ENCODE measurements at places on chromosomes 5 and 9.

- no peak for DNase-seq
Observed at GRCh38 chr5:80755626-80756025, 100.8 kb upstream of the DHFR start.

DNA sequence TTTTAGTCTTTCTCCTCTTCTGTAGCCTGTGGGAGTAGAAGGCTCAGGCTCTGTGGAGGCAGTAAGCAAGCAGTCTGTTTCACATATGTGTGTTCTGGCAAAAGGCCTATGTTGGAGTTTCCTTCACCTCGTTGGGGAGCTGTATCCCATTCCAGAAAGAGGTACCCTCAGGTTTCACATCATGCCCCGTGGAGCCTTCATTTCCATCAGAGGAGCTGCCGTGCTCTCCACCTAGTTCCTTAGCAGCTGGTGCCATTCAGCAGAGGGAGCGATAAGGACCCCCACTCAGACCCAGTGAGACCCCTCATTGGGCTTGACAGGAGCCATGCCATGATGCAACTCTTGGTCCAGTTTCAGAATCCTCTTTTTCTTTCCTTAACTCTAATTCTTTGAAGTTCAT is 50.6 kb upstream of the ANGPTL2 start:
- no peak for DNase-seq

DNA sequence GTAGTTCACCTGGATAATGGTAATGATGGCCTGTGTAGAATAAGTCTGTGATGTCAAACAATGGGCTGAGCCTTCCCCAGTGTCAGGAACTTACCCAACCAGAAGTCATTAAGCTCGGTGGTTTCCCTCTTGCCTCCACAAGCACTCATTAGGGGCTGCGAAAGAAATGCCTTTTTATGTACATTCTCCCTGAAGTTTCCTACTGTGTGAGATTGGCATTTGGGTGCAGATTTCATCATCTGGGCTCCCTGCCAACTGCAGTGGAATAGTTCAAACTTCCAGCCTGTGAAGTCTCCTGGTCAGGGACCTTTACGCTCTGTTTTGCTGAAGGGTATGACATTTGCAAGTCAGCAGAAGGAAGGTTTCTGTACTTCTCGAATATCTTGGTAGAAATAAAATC is 41.6 kb upstream of the TMEM215 start:
- DNase-seq = no peak

DNA sequence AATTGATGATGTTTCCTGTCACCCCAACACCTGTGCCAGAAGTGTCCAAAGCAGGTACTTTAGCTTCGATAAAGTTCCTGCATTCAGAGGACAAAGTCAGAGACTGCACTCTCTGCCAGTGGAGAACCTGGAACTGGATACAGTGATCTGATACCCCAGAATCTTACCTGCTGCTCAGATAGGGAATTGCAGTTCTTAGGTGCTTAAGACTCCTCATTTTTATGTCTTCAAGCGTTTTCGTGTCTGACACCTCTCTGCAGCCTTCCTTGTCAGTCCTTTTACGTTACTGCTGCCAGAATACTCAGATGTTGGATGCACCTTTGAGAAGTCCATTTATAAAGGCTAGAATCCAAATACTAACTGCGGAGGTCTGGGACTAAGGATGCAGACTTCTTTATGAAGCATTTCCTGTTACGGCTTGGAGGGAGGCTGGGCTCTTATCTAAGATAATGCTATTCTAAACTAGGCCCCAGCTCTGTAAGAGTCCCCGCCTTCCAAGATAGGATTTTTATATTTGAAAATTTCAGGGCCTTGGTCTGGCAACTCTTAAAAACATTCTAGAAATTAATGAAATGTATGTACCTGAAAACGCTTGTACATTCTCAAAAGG is 1.9 kb downstream of the ISOC1 start:
- DNase-seq = no peak

DNA sequence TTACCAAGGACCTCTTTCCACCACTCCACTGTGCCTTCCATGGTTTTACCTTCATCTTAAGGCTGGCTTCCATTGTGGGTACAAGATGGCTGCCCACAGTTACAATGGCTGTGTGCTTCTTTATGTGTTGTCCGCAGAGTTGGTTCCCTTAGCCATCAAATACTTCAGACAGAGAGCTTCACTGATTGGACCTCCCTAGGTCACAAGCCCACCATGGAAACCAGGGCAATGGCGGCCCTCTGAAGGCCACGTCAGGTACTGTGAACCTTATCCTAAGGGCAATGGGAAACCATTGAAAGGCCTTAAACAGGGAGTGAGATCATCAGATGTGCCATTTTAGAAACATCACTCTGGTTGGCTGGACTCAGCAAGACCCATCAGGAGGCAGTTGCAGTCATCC is 2.9 kb upstream of the ARHGEF39 start:
- no peak for DNase-seq

- DNase-seq = no peak
Observed at GRCh38 chr5:109035436-109035835, 287.7 kb downstream of the FER start.

DNA sequence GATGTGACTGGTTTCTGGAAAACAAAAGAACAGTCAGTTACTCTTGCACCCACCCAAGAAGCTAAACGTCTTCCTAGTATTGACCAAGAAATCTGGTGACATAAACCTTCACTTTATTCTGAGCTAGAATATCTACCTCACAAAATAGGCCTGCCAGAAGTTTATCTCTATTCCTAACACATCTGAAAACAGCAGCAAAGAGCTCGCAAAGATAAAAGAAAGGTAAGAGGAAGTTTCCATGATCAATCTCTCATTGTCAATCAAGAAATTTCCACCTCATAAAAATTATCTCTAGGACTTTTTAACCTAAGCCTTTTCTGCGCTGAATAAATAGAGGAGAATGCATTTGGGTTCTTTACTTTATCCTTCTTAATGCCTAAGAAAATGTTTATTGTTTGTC is 17.3 kb upstream of the ZNF474 start:
- DNase-seq = no peak

- DNase-seq = no peak
Observed at GRCh38 chr9:119698535-119698934, 329.3 kb upstream of the BRINP1 start.

- DNase-seq = no peak
Observed at GRCh38 chr9:2816476-2817141, 27.3 kb downstream of the PUM3 start.

- DNase-seq = no peak
Observed at GRCh38 chr5:171269717-171270116, 39.3 kb upstream of the TLX3 start.

- no peak for DNase-seq
Observed at GRCh38 chr9:119844431-119844830, 475.2 kb upstream of the BRINP1 start.

- DNase-seq = no peak
Observed at GRCh38 chr9:79433703-79434102, 138.1 kb upstream of the TLE4 start.

DNA sequence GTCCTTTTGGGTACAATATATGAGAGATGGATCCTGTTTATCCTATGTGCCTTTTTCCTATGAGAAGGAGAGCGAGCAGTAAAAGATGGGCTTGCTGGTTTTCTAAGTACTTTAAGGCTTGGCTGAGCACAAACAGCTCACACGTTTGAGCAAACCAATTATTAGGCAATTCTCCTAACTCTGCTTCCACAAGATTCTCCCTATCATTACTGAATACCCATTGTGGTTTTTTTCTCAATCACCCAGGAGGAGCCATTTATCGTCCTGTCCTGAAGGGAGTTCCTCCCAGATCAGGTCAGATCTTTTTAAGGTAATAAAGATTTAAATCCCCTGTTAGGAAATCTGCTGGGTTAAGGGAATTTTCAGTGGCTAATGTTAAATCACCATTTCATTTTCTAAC is 19.4 kb upstream of the C1QTNF3 start:
- DNase-seq = no peak

GRCh38 chr5:156758011-156758791 is 91.9 kb upstream of the PPP1R2B start:
- no peak for DNase-seq

DNA sequence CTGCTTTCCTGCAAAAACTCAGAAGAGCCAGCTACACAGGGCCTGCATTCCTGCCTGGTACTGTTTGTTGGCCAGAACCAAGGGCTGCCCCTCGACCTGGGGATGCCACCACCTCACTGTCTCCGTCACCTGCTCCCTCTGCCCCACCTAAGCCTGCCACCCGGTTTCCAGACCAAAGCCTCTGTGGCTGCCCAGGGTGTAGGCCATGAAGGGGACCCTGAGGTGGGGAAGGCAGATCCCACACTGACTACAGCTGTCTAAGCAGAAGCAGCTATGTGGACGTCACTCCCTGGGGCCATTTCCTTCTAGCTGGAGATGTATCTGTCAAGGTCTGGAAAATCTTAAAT is 35.8 kb downstream of the RASGEF1C start:
- DNase-seq = no peak

DNA sequence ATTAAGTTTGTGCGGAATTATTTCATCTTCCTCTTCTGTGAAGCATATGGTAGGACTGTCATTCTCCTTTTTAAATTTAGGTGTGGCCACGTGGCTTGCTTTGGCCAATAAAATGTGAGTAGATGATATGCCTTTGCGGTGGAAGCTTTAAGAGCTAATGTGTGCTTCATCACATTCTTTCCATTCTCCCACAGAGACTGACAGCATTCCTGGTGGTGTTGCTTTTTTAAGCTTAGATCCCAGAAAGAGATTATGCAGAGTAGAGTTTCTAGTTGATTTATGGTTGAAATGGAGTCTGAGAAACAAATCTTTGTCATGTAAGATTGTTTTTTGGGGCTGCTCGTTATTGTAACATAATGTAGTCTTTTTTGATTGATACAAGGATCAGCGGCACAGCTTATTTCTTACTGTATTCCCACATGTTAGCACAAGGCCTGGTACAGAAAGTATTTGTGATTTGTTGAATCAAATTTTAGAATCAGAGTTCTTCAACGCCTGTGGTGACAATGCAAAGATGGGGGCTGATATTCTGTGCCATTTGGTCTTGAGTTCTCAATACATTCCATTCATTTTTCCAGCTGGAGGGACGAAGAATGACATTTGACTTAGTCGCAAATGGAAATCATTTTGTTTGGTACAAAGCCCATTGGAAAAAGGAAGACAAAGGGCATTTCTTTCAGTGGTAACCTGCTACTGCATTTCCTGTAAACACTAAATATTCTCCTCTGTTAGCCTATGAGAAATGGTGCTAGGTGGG is 209.9 kb upstream of the VLDLR start:
- DNase-seq = no peak

GRCh38 chr5:147403651-147404640 is 105.9 kb downstream of the DPYSL3 start:
- DNase-seq = no peak

DNA sequence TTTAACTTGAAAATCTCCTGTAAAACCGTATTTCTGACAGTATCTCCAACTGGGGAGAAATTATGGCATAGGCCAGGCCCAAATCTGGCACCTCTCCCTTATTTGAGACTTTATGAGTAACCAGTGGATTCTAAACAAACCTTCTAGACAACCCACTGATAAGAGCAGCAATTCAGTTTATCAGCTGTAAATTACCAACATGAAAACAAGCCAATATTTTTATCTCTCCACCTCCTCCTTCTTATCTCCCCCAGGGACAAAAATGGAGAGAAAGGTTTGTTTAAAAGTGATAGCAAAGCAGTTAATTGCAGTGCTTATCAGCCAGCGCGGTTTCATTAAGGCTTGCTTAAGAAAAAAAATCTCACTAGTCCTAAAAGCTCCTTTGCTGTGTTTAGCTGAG is 53.8 kb downstream of the KCNV2 start:
- DNase-seq = no peak

DNA sequence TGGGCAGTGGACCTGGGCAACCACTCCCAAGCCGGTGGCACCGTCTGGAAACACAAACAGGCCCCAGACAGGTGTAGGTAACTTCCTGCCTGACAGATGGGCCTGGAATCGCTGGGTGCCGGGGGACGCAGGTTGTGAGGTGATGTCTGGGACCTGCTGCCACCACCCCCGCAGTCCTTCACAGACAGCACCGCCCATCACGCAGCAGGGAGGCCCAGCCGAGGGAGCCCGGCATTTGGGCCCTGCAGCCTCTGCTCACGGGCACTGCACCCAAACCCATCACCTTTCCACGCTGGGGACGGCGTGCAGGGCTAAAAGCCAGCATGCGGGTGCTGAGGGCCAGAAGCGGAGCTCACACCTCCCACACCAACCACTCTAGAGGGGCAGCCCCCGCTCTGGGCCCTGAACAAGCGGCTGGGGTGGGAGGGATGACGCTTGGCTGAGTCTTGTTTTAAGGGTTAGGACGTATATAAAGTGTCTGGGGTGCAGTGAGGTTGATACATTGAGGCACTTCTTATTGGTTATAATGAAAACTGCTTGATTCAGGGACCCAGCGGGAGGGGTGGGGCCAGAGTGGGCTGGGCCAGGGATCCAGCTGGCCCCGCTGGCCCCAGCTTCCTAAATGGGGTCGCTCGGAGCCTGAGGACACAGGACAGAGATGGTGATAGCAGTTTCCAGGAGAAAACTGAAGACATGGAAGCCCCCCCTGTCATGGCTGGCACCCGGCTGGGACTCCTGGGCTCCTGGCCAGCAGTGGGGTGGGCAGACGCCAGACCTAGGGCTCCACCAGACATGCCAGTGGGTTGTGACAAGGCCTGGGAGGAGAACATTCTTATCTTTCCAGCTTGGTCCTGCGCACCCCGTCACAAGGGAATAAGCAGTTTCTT is 11.3 kb downstream of the MYMK start:
- no peak for DNase-seq

DNA sequence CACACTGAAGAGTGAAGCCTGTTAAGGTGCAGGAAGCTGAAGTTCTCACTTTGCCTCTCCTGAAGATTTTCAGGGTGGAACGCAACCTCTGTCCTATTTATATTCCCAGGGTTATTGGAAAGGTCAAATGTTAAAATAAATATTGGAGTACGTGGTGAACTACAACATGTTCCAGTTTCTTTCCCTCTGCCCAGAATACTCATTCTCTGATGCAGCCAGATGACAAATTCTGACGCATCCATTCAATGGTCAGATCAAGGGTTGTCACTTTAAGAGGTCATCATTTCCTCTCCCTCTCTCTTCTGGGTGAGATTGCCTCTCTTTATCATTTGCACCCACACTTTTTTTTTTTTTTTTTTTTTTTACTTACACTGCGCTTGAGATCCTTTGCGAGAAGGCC is 277.1 kb downstream of the BRINP1 start:
- DNase-seq = no peak

GRCh38 chr9:94096819-94097577 is 12.7 kb downstream of the PTPDC1 start:
- no peak for DNase-seq

DNA sequence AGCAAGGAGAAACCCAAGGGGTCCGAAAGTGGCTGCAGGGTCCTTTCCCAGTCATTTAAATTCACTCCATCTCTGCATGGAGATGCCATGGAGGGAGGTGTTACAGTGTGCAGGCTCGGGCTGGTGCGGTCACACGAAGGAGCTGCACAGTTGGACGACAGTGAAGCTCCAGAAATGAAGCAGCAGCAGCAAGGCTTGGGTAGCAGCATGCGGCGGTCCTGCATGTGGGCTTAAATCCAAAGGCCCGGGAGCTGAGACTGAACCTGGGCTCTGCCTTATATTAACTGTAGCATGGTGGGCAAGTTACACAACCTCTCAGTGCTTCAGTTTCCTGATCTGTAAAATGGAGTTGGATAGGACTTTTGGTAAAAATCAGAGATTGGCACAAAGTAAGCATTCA is 51.4 kb downstream of the APBA1 start:
- DNase-seq = no peak
